ENCODE measurements at places on chromosomes 1 and 21. TPM values are rescaled to one million over a fixed set of nuclear protein-coding genes. Genes with fewer than 3 reads are reported as not detected.

GABRD gene
- total RNA-seq, result 0.41 TPM

FAM131C gene
- total RNA-seq, result 5.4 TPM

AKNAD1 gene
- total RNA-seq, result not detected

SPRR4 gene
- not detected for total RNA-seq

PCBP3 gene
- total RNA-seq, result 2.9 TPM

TMEM51 gene
- total RNA-seq, result 4.1 TPM

SMPDL3B gene
- total RNA-seq, result not detected

DNA sequence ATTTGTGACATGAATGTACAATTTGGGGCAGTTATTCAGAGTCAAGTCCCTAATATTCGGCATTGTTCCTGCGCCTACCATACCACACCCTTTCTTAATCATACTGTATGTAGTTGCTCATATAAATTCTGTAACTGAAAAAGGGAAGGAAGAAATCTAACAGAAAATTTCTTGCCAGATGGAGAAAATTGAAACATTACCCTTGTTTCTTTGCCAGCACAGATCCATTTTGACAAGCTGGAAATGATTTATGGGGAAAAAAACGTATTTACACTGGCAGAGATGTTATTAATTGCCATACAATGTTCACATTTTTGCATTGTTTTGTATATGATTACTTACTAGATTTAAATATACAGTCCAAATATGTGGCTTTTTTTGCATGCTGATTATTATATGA, 363.8 kb upstream of the PKN2 start:
- peaks cover 8% of the 10 kb centered on the region for H3K4me1 ChIP-seq
- no peaks in the 10 kb centered on the region for H3K27me3 ChIP-seq
- H3K27ac ChIP-seq, result no peak overlapping the region

- no peaks in the 10 kb centered on the region for H3K27me3 ChIP-seq
- DNase-seq, result no peak
- no peaks in the 10 kb centered on the region for H3K4me1 ChIP-seq
- no peaks in the 10 kb centered on the region for H3K36me3 ChIP-seq
- no peak overlapping the region for H3K4me3 ChIP-seq
Observed at GRCh38 chr1:244801246-244801645, 34.2 kb upstream of the COX20 start.

DNA sequence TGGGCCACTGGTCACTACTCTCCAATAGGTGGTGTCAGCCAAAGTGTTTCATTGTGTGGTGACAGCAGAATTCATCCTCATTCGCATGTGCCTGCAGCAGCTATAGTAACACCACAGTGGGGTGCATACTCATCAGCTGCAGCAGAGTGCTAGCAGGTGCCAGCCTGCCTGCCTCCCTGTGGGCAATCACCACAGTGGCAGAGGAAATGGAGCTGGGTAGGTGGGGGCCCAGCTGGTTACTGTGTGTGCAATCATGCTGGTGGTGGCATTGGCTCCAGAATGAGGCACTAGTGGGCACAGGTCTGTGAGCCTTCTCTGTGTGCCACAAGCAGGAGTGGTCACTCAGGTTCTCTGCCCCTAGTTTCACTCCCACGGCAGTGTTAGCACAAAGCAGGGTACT, 579.2 kb downstream of the PTPRC start:
- no peaks in the 10 kb centered on the region for H3K27me3 ChIP-seq
- H3K4me3 ChIP-seq, result no peak overlapping the region
- H3K4me1 ChIP-seq, result no peaks in the 10 kb centered on the region

DNA sequence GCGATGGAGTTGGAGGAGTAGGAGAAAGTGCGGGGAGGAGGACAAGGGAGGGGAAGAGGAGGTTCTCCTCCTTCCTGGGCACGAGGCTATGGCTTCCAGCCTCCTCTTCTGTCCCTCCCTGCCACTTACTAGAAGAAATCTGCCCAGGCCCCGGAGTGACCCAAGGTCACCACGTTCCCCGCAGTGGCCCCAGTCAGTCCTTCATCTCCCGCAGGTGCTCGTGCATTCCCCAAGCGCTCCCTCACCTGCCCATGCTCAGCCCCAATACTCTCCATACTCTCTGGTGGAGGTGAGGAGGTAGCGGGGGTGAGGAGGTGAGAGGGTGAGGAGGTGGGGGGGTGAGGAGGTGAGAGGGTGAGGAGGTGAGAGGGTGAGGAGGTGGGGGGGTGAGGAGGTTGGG, 85.4 kb downstream of the CCDC185 start:
- no peaks in the 10 kb centered on the region for H3K36me3 ChIP-seq
- H3K27me3 ChIP-seq, result peaks cover 85% of the 10 kb centered on the region
- H3K4me3 ChIP-seq, result no peak overlapping the region
- H3K27ac ChIP-seq, result no peak overlapping the region
- no peaks in the 10 kb centered on the region for H3K4me1 ChIP-seq

GRCh38 chr1:71031426-71031825, 16.2 kb downstream of the PTGER3 start:
- no peak overlapping the region for H3K27ac ChIP-seq
- H3K36me3 ChIP-seq, result no peaks in the 10 kb centered on the region
- H3K4me3 ChIP-seq, result no peak overlapping the region
- H3K4me1 ChIP-seq, result no peaks in the 10 kb centered on the region
- H3K27me3 ChIP-seq, result peaks cover 47% of the 10 kb centered on the region
- DNase-seq, result no peak

GRCh38 chr1:42852608-42852980, 6.2 kb downstream of the ZNF691 start:
- peaks cover 17% of the 10 kb centered on the region for H3K4me1 ChIP-seq
- H3K4me3 ChIP-seq, result no peak overlapping the region
- H3K27ac ChIP-seq, result peak overlapping the region; percentile 18
- no peaks in the 10 kb centered on the region for H3K27me3 ChIP-seq

DNA sequence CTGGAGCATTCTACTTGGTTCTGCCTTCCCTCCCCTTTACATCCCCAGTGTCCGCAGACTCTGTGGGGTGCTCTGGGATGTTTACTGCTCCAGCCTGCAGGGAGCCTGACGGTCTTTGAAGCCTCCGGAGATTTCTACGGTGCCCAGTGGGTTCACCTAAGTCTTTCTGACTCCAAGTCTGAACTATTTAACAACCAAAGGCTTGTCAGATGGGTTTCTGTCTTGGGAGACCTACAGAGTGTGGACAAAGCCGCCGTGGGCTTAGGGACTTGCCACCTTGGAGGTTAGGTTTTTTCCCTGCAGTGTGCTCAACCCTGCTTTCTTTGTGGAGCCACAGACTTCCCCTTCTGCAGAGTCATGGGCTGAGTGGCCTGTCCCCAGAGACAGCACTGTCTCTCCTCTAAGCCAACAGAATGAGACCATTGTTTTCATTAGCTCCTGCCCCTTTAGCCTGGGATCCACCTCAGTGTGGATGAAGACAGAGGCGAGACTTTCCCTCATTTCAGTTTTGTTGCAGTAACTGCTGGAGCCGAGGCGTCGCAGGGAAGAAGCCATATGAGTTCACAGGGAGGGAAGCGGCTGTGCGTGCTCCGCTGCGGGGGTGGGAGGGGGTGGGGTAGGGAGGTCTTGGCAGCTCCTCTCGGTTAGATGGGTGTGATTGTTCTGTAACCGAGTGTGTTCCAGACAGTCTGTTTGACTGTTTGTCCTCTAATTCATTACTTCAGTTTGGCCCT, 120.7 kb downstream of the CNIH3 start:
- H3K27me3 ChIP-seq, result no peaks in the 10 kb centered on the region
- peak overlapping the region; percentile 29 for H3K4me3 ChIP-seq
- peaks cover 31% of the 10 kb centered on the region for H3K4me1 ChIP-seq
- no peaks in the 10 kb centered on the region for H3K36me3 ChIP-seq
- DNase-seq, result peak; percentile 28
- peak overlapping the region; percentile 64 for H3K27ac ChIP-seq

DNA sequence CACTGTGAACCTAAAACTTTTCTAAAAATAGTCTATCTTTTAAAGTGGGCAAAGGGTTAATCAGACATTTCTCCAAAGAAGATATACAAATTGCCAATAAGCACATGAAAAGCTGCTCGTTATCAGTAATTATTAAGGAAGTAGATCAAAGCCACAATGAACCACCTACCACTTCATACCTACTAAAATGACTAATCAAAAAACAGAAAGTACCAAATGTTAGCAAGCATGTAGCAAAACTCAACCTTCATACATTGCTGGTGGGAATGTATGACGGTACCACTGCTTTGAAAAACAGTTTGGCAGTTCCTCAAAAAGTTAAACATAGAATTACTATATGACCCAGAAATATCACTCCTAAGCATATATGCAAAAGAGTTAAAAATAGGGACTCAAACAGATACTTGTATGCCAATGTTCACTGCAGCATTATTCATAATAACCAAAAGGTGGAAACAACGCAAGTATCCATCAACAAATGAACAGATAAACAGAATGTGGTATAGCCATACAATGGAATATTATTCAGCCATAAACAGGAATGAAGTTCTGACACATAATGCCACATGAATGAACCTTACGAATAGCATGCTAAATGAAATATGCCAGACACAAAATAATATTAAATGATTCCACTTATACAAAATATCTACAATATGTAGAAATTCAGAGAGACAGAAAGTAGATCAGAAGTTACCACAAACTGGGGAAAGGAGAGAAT, 21.1 kb downstream of the CDC42BPA start:
- peaks cover 30% of the 10 kb centered on the region for H3K4me1 ChIP-seq
- no peaks in the 10 kb centered on the region for H3K36me3 ChIP-seq
- H3K27ac ChIP-seq, result no peak overlapping the region
- H3K4me3 ChIP-seq, result no peak overlapping the region
- no peak for DNase-seq

DNA sequence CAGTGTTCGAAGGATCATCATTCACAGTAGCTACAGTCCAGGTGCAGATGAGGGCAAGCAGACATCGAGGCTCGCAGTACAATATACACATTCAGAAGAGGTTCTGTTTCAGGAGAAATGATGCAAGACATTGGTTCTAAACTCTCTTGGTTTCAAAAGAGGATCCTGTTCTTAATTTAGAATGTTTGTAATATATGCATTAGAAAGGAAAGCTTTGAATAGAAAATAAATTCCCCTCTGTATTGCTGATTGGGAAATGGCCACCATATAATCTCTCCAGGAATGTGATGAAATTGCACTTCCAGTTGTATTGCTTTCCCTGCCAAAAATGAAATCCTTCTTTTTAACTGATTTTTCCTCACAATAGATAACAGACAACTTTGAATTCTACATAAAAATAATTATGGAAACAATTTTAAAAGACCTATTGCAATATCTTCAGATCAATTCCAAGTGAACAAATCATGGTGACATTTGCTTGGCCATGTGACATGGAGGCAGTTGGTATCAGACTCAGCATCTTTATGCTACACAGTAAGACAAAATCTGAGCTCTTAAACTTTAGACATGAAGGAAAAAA, 27.6 kb upstream of the SIPA1L2 start:
- DNase-seq, result no peak
- H3K36me3 ChIP-seq, result no peaks in the 10 kb centered on the region
- no peak overlapping the region for H3K27ac ChIP-seq
- no peaks in the 10 kb centered on the region for H3K4me1 ChIP-seq
- peaks cover 7% of the 10 kb centered on the region for H3K27me3 ChIP-seq
- H3K4me3 ChIP-seq, result no peak overlapping the region

- H3K4me1 ChIP-seq, result peaks cover 11% of the 10 kb centered on the region
- peaks cover 78% of the 10 kb centered on the region for H3K27me3 ChIP-seq
Observed at GRCh38 chr1:24923485-24924113, 6.5 kb downstream of the RUNX3 start.

GRCh38 chr1:216883518-216883917, 160.3 kb upstream of the ESRRG start:
- no peak overlapping the region for H3K4me3 ChIP-seq
- no peaks in the 10 kb centered on the region for H3K36me3 ChIP-seq
- no peaks in the 10 kb centered on the region for H3K4me1 ChIP-seq
- H3K27ac ChIP-seq, result no peak overlapping the region
- no peaks in the 10 kb centered on the region for H3K27me3 ChIP-seq

GRCh38 chr1:160122978-160123495, 7.5 kb downstream of the ATP1A2 start:
- DNase-seq, result no peak
- H3K27me3 ChIP-seq, result no peaks in the 10 kb centered on the region
- peaks cover 48% of the 10 kb centered on the region for H3K36me3 ChIP-seq
- peaks cover 95% of the 10 kb centered on the region for H3K4me1 ChIP-seq
- no peak overlapping the region for H3K4me3 ChIP-seq

DNA sequence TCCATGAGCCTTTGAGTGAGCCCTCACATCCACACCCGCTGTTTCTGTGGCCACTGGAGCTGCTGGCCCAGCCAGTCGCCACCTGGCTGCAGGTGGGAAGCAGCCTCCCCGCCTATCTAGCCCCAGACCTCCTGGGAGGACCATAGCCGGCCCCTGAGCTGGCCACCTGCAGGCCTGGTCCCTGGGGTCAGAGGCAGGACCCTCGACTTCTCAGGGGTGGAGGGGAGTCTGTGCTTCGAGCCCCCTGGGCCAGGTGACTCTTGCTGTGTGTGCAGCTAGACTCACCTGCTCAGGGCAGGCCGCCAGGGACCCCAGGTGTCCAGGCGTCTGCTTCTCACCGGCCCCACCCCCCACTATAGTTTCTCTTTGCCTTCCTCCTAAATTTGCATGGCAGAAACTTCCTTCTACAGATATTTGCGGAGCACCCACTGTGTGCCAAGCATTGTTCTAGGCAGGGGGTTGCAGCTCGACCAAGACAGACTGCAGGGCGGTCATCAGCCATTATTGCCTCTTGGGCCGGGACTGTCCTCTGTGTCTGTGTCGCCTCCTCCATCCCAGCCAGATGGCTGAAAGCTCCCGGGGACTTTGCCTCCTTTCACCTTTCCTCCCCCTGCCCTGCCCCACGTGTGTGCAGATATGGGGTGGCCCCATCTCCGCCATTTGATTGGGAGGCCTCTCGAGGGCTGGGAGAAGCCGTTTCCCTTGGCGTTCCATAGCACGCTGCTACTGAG, 27.3 kb downstream of the SPSB1 start:
- no peak overlapping the region for H3K27ac ChIP-seq
- peaks cover 76% of the 10 kb centered on the region for H3K4me1 ChIP-seq
- no peak for DNase-seq
- H3K4me3 ChIP-seq, result no peak overlapping the region

GRCh38 chr1:25858494-25858893, 763 bp downstream of the AUNIP start:
- H3K4me1 ChIP-seq, result peaks cover 24% of the 10 kb centered on the region
- H3K27ac ChIP-seq, result no peak overlapping the region
- DNase-seq, result no peak
- peak overlapping the region; percentile 66 for H3K4me3 ChIP-seq

DNA sequence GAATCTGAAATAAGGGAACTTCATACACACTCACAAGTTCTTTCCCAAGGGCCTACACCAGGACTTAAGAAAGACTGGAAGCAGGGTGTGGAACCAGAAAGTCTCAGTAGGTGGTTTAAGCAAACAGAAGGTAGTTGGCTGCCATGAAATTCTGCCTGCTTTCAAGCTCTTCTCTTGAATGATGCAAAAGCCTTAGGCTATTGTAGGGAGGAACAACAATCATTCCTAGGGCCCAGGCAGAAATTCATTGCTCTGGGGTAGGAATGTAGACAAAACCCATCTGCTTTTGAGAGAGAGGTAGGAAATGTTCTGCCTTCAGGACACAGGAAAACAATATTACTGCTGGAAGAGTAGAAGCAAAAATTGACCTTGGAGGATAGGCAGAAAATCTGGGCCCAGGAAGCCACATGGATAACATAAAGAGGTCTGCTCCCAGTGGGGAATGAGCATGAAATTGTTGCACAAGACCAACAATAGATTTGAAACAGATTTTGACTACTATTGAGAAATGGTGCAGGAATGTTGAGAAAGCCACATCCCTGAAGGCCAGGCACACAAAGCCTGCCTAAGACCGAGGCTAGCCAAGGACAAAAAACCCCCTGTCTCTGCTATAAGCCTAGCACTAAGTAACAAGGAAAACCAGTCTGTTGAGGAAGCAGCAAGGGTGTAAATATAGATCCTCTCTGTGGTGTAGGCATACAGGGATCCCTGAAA, 22.7 kb upstream of the SFT2D2 start:
- peak overlapping the region; percentile 43 for H3K27ac ChIP-seq
- H3K4me3 ChIP-seq, result no peak overlapping the region
- H3K36me3 ChIP-seq, result peaks cover 50% of the 10 kb centered on the region
- H3K27me3 ChIP-seq, result no peaks in the 10 kb centered on the region
- no peak for DNase-seq
- H3K4me1 ChIP-seq, result no peaks in the 10 kb centered on the region

All from left ventricle myocardium inferior (tissue), 1 donor.